ENCODE measurements at places on chromosomes 1 and 21. TPM values are rescaled to one million over a fixed set of nuclear protein-coding genes. Genes with fewer than 3 reads are reported as not detected.

The ISG20L2 gene
- 10.8 TPM for total RNA-seq

- no peak for DNase-seq
Measured at GRCh38 chr1:169086603-169087455, 19.7 kb upstream of the ATP1B1 start.

- no peak for DNase-seq
Measured at GRCh38 chr1:10054465-10054864, 21.7 kb downstream of the UBE4B start.

The YBX1 gene
- 183 TPM for total RNA-seq
